ENCODE measurements at places on chromosomes 6 and 20.
A peak's percentile ranks its signal among the peaks of the same experiment; 100 is the strongest.

DNA sequence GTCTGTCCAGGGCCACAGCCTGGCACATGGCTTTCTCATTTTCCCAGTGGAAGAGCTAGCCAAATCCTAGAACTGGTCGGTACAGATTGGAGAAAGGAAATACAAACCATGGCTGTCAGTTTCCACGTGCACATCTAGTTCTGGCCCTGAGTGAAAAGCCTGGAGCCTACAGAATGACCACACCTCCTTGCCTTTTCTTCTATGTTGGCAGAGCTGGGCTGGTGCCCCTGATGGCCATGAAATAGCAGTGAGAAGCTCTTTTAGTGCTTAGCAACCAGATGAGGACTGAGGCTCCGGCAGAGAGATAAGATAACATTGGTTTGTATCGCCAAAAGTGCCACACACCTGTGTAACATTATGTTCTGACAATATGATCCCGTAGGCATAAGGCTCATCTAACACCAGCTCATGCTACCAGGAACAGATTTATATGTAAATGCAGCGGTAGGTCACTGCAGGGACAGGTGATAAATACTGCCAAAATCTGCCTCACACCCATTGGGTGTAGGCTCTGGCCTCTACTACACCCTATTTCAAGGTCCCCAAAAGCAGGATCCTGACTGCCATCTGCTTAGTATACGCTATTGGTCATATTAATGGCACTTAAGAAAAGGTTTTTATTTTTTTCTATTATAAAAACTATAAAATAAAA is 39.9 kb upstream of the TBC1D7 start:
- no peak for DNase-seq

DNA sequence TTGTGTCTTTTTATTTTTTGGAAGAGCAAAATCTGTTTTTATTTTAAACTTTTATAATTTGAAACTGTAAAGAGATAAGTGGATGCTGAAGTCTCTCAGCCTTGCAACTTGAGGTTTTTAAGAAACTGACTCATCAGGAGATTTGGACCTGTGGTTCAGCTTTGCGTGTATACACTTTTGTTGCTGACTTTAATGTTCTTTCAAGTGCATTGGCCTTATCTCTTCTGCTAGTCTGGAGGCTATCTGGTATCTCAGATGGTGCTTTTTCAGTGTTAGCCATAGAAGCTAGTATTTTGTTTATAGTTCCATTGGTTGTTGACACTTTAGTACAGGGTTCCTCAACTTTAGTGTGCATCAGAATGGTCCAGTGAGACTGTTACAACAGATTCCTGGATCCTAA is 504.0 kb upstream of the SPTLC3 start:
- no peak for DNase-seq

- no peak for DNase-seq
Observed at GRCh38 chr20:33787253-33787891, 23.8 kb upstream of the CHMP4B start.

GRCh38 chr6:37373822-37374471 is 20.2 kb downstream of the RNF8 start:
- no peak for DNase-seq

- no peak for DNase-seq
Observed at GRCh38 chr6:163647624-163648023, 233.1 kb downstream of the QKI start.

DNA sequence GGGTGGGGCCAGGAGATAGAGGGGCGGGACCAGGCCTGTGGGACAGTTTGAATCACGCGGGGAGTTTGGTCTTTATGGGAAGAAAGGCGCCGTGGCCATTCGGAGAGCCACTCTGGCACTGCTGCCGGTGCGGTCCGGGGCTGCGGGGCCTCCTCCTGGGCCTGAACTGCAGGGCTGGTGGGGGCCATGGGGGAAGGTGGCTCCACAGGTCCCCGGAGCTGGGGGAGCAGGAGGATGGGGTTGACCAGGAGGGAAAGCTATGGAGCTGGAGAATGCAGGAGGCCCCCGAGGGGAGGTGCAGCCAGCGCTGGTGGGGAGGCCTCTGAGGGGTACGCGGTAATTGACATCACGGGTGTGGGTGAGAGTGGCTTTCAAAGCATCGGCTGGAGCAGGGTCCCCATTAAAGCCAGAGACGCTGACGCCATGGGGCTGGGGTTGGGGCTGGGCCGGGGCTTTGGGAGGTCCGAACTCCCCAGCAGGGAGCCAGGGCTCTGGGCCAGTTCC is 1.8 kb upstream of the BHLHE23 start:
- DNase-seq, result no peak

- DNase-seq, result no peak
Observed at GRCh38 chr20:21933526-21933925, 228.1 kb downstream of the PAX1 start.

- DNase-seq, result no peak
Observed at GRCh38 chr6:168261234-168261633, 58.3 kb downstream of the DACT2 start.

- DNase-seq, result no peak
Observed at GRCh38 chr6:10441655-10442009, 26.8 kb upstream of the TFAP2A start.

- no peak for DNase-seq
Observed at GRCh38 chr6:17002123-17002522, 99.7 kb upstream of the STMND1 start.

- no peak for DNase-seq
Observed at GRCh38 chr6:140441256-140441655, 1066.8 kb upstream of the CITED2 start.

GRCh38 chr6:4613381-4613780 is 162.8 kb upstream of the CDYL start:
- DNase-seq, result no peak

- peak; percentile 25 for DNase-seq
Observed at GRCh38 chr6:16503970-16504415, 257.3 kb downstream of the ATXN1 start.

- no peak for DNase-seq
Observed at GRCh38 chr6:137241481-137242038, 22.4 kb upstream of the IFNGR1 start.

DNA sequence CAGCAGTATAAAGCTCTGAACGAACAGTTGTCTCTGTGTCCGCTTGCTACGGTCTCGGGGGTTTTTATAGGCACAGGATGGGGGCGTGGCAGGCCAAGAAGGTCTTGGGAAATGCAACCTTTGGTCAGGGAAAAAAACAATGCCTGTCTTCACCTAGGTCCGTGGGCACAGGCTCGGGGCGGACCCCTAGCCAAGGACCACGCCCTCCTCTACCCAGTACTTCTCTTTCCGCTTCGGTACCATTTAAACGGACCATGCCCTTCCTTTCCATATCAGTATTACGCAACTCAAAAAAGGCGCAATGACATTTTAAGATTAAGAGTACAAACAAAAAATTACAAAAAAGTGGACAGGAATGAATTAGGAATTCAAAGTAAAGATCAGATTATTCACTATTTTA is 44.3 kb upstream of the SLC17A4 start:
- DNase-seq, result no peak

GRCh38 chr6:110944681-110945151 is 13.8 kb upstream of the GTF3C6 start:
- peak; percentile 55 for DNase-seq

DNA sequence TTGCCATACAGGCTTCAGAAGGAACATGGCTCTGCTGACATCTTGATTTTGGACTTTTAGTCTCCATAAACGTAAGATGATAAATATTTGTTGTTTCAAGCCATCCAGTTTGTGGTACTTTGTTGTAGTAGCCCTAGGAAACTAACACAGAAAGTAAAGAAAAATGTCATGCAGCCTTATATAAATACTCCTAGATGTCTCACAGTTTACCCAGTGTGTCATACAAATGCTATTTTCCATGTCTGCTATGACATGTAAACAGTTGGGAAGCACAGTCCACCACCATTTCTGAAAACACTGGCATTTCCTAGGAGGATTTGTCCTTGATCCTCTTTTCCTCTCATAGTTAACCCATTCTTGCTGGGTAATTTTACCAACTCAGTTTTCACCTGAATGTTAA is 30.6 kb upstream of the ME1 start:
- no peak for DNase-seq

DNA sequence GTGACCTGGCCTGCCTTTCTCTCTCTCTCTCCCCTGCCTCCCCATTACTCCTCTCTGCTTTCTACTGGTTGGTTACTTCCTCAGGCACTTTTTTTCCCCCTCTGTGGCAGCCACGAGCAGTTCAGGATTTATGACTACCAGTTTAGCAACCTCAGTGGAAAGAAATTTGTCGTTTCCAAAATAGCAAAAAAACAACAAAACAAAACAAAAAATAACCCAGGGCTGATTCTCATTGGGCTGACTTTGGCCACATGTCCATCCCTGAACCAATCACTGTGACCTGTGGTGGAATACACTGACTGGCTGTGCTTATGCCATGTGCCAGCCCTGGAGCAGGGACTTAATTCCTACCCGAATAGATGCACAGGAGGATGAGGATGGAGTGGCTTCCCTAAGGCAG is 137.4 kb downstream of the TFAP2C start:
- DNase-seq, result no peak

GRCh38 chr6:42340511-42340910 is 111.2 kb downstream of the TRERF1 start:
- DNase-seq, result no peak

GRCh38 chr20:19712721-19713260 is 45.3 kb upstream of the RIN2 start:
- no peak for DNase-seq

DNA sequence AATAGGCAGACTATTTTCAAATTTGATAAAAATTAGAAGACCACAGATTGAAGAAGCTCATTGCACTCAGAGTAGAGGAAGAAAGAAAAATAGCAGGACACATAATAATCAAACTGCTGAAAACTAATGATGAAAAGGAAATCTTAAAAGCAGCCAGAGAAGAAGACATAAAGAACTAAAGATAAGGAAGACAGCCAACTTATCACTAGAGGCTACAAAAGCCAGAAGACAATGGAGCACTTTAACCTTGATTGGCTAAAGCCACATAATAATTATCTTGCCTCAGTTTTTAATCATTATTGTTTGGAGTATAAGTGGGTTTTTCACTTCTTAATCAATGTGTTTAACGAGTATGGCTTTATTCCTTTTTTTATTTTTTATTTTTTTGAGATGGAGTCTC is 397.6 kb downstream of the RNF144B start:
- DNase-seq, result no peak

DNA sequence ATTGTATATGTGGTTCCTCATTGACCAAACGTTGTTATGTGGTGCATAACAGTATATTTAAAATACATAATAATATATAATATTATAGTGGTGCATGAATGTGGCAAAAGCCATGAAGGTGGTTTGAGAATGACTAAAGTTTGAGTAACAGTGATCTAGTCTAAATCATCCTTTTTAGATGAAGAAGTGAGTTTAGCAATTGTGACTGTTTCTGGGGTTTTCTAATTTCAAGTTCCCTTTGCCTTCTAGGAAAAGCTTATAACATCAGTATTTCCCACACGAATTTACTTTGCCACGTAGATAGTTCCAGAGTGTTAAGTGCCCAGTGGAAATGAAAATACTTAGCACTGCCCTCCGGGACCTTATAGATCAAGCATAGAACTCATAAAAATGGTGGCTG is 40.9 kb downstream of the ARFGEF2 start:
- no peak for DNase-seq

GRCh38 chr6:14031516-14031915 is 86.1 kb upstream of the CD83 start:
- DNase-seq, result no peak

DNA sequence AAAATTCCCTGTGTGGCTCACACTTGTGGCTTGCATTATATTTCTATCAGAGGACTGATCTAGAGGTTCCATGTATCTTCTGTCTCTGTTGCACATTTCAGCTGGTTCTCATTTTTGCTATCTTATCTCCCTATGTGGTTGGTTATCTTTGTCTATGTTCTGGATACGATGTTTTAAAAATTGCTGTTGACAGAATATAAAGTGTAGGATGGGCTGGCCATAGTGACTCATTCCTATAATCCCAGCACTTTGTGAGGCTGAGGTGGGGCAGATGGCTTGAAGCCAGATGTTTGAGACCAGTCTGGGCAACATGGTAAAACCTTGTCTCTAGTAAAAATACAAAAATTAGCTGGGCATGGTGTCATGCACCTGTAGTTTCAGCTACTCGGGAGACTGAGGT is 9.9 kb upstream of the ULBP3 start:
- DNase-seq, result no peak

DNA sequence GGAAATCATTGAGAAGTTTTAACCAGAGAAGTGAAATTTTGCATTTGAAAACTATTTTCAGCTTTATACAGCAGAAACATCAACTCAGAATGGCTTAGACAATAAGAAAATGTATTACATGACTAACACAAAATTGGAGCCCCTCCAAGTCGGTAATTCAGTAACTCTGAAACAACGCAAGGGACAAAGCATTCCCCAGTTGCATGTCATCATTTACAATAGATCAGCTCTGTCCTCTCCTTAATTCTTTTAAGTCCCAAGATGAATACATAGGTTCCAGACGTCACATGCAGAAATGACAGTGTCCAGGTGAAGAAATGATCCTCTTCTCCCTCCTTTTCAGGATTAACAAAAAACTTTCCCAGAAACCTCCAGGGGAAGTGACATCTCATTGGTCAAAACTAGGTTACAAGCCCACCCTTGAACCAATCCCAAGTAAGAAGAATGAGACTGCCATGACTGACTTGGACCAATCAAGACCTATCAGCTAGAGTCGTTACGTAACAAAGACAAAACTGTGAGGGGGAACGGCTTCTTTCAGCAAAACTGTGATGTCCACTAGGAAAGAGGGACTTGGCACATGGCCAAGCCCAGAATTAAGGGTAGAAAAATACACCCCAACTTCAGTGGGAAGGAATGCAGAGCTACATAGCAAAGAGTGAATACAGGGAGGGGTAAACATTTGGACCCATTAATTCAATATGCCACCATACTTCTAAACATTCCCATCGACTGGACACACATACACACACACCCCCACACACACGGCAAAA is 149.8 kb upstream of the PRND start:
- DNase-seq, result no peak

- DNase-seq, result no peak
Observed at GRCh38 chr6:12064131-12064530, 52.0 kb downstream of the HIVEP1 start.

GRCh38 chr6:25883536-25883935 is 9.5 kb upstream of the SLC17A3 start:
- no peak for DNase-seq

DNA sequence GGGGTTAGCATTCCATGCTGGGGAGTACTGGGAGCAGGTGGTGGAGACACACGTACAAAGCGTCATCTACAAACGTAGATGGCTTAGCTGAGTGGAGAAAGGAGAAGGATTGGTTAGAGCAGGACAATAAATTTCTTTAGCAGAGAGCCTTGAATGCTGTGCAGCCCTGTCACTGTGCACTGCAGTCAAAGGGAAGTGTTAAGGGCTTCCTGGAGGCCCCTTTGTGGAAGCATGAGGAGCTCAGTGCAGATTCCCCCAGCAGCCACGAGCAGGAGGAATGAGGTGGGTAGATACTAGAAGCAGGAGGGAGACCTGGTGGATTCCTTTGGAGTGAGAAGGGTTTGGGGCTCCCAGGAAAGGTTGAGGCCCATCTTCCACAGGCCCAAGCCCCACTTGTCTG is 6.1 kb upstream of the TREML4 start:
- DNase-seq, result no peak

GRCh38 chr6:46186583-46186982 is 15.8 kb upstream of the ENPP5 start:
- no peak for DNase-seq

- no peak for DNase-seq
Observed at GRCh38 chr6:127199470-127199869, 67.2 kb upstream of the RNF146 start.

- DNase-seq, result no peak
Observed at GRCh38 chr20:49937027-49937929, 1.1 kb downstream of the RNF114 start.

GRCh38 chr6:151293688-151294016 is 53.9 kb downstream of the AKAP12 start:
- no peak for DNase-seq

GRCh38 chr6:10769419-10769818 is 21.8 kb downstream of the TMEM14B start:
- DNase-seq, result no peak
